ENCODE measurements at places on chromosomes 4 and X. TPM values are rescaled to one million over a fixed set of nuclear protein-coding genes. Genes with fewer than 3 reads are reported as not detected.

Gene CLCN5
- total RNA-seq = 2.0 TPM

Gene PPP4R3C
- not detected for total RNA-seq

Gene RPS6KA3
- total RNA-seq = 41.0 TPM

Gene SPIN2B
- 11.2 TPM for total RNA-seq

Measured in A549 treated with AZD2906 at 1 μM for 4 hours (cell line).